ENCODE measurements at places on chromosomes 4 and X.
A peak's percentile ranks its signal among the peaks of the same experiment; 100 is the strongest.

- DNase-seq, result peak; percentile 58
Measured at GRCh38 chr4:139599594-139600374, 43.8 kb upstream of the SETD7 start.

GRCh38 chr4:47494124-47494430 is 9.0 kb downstream of the ATP10D start:
- DNase-seq, result no peak

DNA sequence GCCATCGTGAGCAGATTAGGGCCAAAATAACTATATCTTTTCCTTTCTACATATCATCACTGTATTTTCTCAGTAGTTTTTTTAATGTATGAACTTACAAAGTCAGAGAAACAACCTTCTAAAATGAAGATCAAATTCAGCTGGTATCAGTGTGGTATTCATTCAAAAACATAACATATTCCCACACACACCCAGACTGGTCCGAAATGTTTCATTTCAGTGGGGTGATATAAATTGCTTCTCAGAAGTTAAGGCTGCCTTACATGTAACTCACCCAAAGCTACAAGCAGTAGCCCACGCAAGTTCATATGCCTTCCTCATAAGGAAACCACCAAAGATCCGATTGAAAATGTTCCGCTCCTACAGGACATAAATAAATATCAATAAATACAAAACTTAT is 37.8 kb downstream of the ACOT9 start:
- no peak for DNase-seq

DNA sequence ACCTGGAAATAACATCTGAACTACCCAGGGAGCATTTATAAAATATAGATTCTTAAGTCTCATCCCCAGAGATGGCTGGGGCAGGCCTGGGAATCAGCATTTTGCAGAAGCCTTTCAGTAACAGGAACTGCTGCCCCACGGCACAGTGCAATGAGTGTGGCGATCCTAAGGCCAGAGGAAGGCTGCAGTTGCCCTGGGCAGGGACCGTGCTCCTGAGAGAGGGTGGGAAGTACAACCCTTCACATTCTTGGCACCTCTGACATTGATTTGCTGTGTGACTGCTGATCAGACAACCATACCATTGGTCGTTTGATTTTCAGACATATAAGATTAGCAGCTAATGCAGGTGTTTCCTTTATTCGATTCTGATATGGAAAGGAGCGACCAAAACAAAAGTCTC is 233.6 kb downstream of the STIM2 start:
- no peak for DNase-seq

DNA sequence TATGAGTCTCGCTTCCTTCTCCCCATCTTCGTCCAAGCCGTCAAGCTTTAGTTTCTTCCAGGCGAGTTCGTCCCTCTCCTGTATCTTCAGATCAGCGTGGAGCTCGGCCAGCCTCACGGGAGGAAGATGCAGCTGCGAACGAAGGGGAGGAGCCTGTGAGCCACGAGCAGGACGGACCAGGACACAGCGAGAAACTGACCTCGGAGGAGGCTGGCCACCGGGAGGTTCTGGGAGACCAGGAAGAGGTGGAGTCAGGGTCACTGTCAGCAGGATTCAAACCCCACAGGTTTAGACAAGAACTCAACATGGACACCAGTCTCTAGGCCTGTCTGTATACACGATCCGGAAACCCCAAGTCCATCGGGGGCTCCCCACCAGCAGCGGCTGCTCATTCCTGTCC is 7.3 kb downstream of the LRPAP1 start:
- no peak for DNase-seq

- DNase-seq, result peak; percentile 54
Measured at GRCh38 chrX:100625985-100626491, 10.6 kb downstream of the TSPAN6 start.

- DNase-seq, result no peak
Measured at GRCh38 chrX:155891446-155892210, 10.5 kb downstream of the VAMP7 start.

DNA sequence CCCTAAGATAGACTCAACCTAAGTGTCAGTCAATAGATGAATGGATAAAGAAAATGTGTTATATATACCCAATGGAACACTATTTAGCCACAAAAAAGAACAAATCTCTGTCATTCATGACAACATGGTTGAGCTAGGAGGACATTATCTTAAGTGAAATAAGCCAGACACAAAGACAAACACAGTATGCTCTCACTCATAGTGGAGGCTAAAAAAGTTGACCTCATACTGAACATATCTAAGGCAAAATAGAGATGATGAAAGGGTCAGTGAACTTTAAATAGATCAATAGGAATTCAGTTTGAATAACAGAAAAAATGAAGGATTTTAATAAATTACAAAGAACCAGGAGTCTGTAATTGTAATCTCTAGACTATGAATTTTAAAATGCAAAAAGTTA is 106.5 kb downstream of the SOWAHB start:
- no peak for DNase-seq

DNA sequence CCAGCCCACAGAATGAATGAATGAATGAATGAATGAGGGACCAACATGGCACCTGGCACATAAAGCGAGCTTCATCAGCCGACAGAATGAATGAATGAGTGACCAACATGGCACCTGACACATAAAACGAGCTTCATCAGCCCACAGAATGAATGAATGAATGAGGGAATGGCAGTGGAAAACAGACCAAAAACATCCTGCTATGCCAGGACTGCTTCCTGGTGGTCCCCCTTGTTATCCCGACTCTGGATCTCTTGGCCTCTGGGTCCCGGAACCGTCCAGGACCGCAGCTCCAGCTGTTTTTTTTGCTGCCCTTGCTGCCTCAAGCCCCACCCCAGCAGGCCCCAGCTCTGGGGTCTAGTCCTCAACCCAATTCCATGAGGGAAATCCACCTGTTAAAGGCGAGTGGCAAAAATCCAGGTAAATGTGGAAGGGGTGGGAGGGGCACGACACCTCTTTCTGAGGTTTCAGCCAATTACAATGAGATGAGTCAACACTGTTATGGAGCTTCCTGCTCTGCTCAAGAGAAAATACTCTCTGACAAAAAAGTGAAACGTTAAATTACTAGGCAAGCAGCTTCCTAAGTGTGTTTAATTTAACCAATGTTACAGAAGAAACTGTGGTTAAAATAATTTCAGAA is 72.0 kb upstream of the MTNR1A start:
- DNase-seq, result peak; percentile 49

GRCh38 chr4:17707671-17708070 is 73.8 kb downstream of the FAM184B start:
- DNase-seq, result no peak

- DNase-seq, result no peak
Measured at GRCh38 chr4:55355555-55355954, 9.5 kb downstream of the SRD5A3 start.

DNA sequence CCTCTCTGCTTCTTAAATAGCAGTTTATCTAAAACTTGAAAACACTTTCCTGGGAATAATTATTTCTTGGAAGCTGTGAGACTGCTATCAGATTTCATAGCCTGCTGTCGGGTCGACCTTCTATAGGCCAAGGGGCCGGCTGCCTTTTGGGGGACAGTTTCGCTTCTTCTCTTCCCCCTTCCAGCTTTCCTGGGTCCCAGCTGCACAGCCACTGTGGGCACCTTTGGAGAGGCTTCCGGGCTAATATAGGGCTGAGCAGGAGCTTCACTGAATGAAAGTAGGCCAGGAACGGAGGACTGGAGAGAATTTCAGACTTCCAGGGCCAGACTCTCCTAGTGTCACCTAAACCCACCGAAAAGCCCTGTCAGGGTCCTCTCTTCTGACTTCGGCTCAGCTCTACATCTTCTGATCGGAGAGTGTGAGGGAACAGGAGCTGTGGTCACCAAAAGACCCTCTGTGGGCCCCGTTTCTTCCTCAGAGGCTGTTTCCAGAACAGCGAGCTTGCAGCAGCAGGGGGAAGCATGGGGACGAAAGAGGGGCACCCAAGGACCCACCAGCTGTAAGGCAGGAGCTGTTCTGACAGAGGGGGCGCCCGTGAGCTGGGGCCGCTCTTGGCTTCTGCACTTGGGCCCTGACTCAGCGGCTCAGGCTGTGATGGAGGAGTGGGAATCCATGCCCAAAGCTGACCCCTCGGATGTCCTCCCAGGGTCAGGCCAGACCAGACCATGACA is 620.6 kb downstream of the BCOR start:
- DNase-seq, result no peak

DNA sequence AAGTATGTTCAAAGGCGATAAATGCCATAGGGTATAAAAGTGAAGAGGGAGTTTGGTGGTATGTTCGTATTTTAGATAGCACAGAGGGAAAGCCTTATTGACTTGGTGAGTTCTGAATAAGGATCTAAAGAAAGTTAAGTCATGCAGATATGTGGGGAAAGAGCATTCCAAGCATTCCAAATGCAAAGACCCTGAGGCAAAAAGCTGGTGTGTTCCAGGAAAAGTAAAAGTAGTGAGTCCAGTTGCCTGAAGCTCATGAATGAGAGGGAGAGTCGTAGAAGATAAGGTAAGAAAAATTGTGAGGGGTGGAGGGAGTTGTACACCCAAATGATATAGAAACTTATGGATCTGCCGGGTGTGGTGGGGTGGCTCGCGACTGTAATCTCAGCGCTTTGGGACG is 426.7 kb downstream of the RPA4 start:
- no peak for DNase-seq

DNA sequence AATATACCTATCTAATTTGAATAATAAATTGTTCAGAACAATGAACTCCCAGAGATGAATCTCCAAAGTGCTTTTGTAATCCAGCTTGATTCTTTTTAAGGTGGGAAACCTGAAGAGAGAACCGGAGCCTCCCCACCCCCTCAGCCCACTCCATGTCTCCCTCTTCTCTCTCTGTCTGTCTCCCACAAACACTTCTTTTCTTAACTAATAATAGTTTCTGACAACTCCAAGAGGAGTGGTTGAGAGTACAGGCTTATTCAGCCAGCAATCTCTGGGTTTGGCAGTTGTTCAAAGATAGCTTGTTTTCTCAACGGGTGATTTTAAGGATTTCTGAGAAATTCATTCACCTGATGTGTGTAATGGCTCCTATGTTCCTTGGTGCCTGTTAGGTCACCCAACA is 23.4 kb downstream of the PPP4R3C start:
- no peak for DNase-seq

DNA sequence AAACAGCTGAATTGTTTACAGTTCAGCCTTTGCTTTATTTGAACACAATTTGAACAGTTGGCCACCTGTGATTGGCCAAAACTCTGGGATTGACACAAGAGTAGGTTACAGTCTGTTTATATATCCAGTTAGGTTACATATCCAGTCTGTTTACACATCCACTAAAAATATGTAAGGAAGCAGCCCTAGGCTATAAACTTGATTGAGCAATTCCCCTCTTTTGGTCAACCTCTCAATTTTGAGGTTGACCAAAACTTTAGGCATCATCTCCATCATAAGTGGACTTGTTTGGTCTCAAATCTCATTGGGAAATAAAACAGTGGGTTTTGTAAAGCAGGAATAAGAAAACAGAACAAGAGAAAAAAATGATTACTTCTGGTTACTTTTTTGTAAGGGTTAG is 190.8 kb downstream of the SPATA18 start:
- no peak for DNase-seq

DNA sequence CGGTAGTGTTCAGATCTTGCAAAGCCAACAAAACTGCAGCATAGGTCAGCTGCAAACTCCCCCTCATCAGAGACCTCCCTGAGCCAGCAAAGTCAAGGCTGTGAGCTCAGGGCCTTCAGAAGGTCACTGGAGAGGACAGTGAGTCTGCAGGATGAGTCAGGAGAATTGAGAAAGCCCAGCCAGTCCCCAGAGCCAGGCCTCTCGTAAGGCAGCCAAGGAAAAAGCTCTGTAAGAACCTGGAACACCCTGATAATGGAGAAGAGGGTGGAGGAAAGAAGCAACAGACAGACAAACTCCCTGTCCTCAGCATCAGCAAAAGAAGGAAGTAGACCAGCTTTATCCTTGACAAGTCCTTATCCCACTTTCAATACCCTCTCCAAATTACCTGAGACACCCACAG is 33.0 kb downstream of the GRIA3 start:
- DNase-seq, result no peak

DNA sequence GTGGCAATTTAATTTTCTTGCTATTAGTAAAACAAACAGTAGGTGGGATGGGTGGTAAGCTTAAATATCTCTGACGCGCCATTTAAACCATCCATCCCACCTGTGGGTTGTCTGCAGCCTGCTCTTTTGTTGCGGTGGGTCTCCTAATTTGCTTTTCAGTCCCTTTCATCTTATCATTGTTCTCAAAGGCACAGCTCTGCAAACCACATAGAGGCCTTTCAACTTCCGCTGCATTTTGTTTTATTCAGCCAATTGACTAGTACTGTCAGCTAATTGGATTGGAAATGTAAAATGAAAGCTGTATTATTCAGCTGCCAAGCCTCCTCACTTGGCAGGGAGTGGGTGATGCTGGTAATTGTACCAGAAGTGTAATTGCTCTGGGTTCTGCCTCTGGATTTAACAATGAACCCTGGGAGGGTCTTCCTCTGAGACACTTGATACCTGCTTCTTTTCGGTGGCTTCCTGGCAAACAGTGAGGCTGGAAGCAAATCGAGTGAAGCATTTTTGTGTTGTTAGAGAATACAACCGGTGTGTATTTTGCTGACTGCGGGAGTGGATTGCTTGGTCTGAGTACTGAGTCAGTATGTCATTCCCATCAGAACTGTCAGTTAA is 165.6 kb downstream of the FRAS1 start:
- DNase-seq, result no peak

DNA sequence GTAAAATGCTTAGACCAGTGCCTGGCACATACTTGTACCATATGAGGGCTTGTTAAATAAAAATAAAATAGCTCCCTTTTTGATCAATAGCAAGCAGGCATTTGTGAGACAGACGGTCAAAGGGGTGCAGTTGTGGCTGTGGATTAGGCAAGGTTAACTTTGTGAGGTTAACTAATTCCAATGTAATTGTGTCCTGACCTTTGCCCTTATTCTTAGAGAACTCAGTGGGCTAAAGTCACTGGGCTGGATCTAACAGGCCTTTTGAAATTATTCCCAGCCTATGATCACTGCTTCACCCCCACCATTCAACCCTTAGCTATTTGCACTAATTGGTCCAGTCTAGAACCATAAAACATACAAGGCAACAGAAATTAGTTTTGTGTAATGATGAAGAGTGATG is 166.4 kb downstream of the MID1 start:
- DNase-seq, result no peak

DNA sequence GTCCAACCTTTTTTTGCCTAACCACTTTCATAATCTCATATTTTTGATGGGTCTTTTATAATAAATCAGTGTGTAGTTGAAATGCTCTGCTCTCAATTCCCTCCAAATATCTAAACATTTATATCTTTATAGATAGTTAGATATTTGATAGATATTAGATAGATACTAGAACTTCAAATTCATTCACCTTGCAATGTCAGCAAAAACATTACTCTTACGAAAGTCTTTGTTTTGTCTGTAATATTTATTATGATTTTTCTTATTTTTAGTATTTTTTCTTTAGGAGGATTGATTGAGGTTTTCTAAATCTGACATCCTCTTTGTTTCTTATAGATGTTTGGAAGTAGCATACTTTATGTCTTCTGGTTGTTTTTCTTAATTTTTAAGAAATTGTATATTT is 2563.6 kb downstream of the PCDH7 start:
- no peak for DNase-seq

GRCh38 chr4:74364652-74365491 is at the start of gene EREG:
EREG (plus strand) TSS chr4:74365145; CDS start chr4:74365309, 164 bp downstream.
- peak; percentile 50 for DNase-seq

GRCh38 chr4:110154582-110154981 is 43.8 kb downstream of the ELOVL6 start:
- no peak for DNase-seq

GRCh38 chr4:87255755-87256154 is 35.3 kb upstream of the KLHL8 start:
- DNase-seq, result no peak

- no peak for DNase-seq
Measured at GRCh38 chr4:36255577-36255976, 11.3 kb upstream of the ARAP2 start.

- no peak for DNase-seq
Measured at GRCh38 chr4:138437263-138437851, 195.2 kb upstream of the SLC7A11 start.

Measured in astrocyte of the spinal cord (primary cell).